ENCODE measurements at places on chromosomes 4 and X.

GRCh38 chrX:108033890-108034289 is 11.0 kb upstream of the VSIG1 start:
- no peak for DNase-seq

DNA sequence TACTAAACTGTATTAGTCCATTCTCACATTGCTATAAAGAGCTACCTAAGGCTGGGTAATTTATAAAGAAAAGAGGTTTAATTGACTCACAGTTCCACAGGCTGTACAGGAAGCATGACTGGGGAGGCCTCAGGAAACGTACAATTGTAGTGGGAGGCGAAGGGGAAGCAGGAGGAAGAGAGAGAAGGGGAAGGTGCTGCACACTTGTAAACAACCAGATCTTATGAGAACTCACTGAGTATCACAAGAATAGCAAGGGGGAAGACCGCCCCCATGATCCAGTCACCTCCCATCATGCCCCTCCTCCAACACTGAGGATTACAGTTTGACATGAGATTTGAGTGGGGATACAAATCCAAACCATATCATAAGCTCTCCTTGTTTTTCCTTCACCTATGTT is 40.9 kb downstream of the RPA4 start:
- no peak for DNase-seq

- no peak for DNase-seq
Measured at GRCh38 chrX:150649096-150649870, 43.9 kb upstream of the MTMR1 start.

DNA sequence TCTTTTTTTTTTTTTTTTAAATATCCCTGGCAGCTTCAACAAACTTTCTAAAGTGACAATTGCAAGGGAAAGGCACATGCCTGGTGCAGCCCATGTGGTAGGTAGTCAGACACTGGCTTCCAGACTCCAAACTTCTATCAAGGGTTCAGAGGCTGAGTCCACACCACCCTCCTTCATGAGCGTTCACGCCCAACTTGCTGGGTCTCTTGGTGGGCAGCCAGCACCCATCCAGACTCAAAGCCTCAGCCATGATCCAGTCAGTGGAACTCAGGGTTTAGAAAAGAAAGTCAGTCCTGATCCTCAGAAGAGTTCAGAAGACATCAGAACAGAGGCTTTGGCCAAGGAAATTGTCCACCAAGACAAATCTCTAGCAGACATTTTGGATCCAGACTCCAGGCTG is 141.5 kb downstream of the SOWAHB start:
- no peak for DNase-seq

- DNase-seq: no peak
Measured at GRCh38 chr4:70772929-70773555, 51.3 kb downstream of the RUFY3 start.

DNA sequence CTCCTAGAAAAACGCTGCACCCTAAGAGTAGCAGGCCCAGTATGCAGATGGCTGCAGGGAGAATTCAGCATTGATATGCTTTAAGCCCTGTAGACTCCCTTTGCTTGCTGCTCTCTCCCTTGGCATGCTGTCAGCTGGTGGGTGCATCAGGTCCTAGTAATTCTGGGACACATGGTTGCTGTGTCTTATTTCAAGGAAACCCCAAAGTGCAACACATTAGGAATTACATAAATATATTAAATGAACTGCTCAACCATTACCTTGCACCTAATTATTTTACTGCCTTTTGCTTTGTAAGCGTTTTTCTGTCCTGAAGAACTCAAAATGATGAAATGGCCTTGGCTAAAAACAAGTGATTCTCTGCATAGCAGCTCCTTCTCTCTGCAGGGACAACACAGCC is 516.3 kb downstream of the ZIC3 start:
- DNase-seq: no peak

All from activated CD4-positive, alpha-beta T cell treated with anti-CD3 and anti-CD28 coated beads, Interleukin-2, amount 50 U/mL, for 24 hours (primary cell).